ENCODE measurements at places on chromosomes 11 and 22. TPM values are rescaled to one million over a fixed set of nuclear protein-coding genes. Genes with fewer than 3 reads are reported as not detected.

DNA sequence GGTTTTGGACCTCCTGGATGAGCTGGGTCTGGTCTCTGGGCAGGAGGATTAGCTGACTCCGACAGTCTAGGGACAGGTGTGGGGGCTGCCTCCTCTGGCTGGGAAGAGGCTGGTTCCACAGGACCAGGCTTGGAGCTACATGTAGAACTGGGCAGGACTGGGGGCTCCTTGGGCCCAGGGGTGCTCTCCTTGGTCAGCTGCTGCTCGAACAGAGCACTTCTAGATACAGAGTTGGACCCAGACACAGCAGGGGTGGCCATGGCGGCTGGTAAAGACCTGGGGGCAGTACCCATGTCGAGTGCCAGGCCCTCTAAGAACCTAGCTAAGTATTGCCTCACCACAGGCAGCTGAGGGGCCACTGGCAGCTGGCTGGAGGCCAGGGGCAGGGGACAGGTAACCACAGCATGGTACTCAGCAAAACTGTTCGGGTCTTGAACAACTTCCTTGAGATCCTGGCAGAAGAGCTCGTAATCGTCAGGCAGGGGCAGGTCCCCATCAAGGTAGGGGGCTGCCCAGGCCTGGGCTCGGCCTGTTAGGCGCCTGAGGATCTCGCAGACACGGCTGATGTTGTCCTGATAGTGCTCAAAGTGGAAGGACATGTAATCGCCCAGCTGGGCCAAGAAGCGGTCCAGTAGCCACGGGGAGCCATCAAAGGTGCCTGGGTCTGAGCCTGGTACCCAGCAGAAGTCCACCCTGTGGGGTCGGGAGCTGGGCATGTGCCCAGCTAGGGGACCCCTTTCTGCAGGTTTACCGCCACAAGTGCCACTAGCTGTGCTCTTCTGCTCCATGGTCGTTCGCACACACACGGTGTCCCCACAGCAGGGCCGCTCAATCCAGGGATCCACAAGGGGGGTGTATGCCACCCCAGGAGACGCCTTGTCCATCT lies 3.1 kb downstream of the GNB1L start:
- H3K27me3 ChIP-seq = no peaks in the 10 kb centered on the region
- H3K4me1 ChIP-seq = peaks cover 24% of the 10 kb centered on the region
- peaks cover 48% of the 10 kb centered on the region for H3K36me3 ChIP-seq
- DNase-seq = no peak

DNA sequence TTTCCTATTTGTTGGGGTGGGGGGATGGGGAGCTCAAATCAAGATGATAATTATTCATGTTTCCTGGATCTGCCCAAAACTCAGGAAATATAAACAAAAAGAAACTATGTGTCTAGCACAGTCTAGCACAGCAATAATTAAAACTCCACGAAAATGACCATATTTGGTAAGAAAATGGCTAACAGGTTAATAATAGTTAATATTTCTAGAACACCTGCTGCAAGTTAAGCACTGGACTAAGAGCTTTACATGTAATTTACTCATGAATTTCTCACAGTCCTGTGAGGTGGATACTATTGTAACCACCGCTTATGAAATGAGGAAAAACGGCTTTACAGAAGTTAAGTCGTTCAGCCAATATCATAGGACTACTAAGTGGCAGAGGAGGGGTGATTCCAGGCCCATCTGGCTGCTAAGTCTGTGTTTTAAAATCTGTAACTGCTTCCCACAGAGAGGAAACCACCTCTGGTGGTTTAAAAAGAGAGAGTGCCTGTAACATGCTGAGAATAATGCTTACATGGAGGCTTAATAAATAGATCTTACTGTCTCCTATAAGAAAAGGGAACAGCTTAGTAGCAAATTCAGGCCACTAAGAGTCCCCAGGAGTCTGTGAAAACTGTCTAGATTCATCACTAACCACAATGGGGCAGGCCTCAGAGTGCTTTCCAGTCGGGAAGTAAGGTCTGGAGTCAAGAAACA lies 11.0 kb upstream of the AMOTL1 start:
- H3K27ac ChIP-seq = no peak overlapping the region
- no peaks in the 10 kb centered on the region for H3K36me3 ChIP-seq
- DNase-seq = no peak
- no peaks in the 10 kb centered on the region for H3K4me1 ChIP-seq
- peaks cover 21% of the 10 kb centered on the region for H3K27me3 ChIP-seq
- no peak overlapping the region for H3K4me3 ChIP-seq

GRCh38 chr22:23156286-23156685 lies 11.0 kb downstream of the RAB36 start:
- no peak overlapping the region for H3K4me3 ChIP-seq
- no peaks in the 10 kb centered on the region for H3K4me1 ChIP-seq
- H3K27ac ChIP-seq = no peak overlapping the region
- DNase-seq = no peak

The OR52I2 gene
- total RNA-seq = not detected

GRCh38 chr11:121656328-121657090 lies 203.7 kb upstream of the SORL1-AS1 start:
- H3K27ac ChIP-seq = no peak overlapping the region
- peaks cover 8% of the 10 kb centered on the region for H3K4me1 ChIP-seq
- DNase-seq = no peak

The C22orf15 gene
- total RNA-seq = 0.52 TPM

GRCh38 chr22:22712666-22713365 lies 68.4 kb downstream of the GGTLC2 start:
- no peak overlapping the region for H3K27ac ChIP-seq
- no peak for DNase-seq
- no peaks in the 10 kb centered on the region for H3K36me3 ChIP-seq
- H3K27me3 ChIP-seq = peaks cover 2% of the 10 kb centered on the region
- H3K4me3 ChIP-seq = no peak overlapping the region

GRCh38 chr11:119019996-119020395 lies 1.4 kb downstream of the TRAPPC4 start:
- H3K36me3 ChIP-seq = peaks cover 83% of the 10 kb centered on the region

DNA sequence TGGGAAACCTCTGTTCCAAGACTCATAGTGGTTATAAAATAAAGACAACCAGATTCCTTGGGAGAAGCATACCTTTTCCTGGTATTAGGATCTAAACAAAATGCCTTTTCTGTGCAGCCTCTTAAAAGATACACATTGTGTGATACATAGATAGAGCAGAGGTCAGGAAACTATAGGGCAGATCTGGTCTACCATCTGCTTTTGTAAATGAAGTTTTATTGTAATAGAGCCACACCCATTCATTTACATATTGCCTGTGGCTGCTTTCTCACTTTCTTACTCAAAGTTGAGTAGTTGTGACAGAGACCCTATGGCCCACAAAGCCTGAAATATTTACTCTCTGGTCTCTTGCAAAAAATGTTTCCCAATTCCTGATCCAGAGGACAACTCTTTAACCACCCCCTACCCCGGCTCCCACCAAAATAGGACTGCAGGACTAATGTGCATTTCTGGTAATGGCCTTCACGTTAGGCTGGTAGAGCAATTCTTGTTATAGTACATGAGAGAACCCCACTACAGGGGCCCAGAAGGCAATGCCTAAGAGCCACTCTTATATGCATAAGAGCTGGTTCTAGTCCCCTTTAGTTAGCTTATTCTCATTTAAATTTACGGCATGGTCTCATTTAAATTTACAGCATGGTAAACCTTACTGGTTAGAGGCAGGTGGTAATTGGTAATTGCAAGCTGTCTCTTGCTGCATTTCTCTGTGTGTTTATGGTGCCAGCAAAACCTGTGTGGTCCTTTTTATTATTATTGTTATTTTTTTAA lies 76.8 kb upstream of the YWHAH start:
- DNase-seq = no peak
- peaks cover 4% of the 10 kb centered on the region for H3K4me1 ChIP-seq
- H3K4me3 ChIP-seq = no peak overlapping the region
- no peak overlapping the region for H3K27ac ChIP-seq
- H3K36me3 ChIP-seq = peaks cover 17% of the 10 kb centered on the region

GRCh38 chr11:86041975-86042378 lies 26.9 kb downstream of the PICALM start:
- H3K36me3 ChIP-seq = peaks cover 41% of the 10 kb centered on the region
- no peaks in the 10 kb centered on the region for H3K27me3 ChIP-seq
- H3K27ac ChIP-seq = peak overlapping the region; percentile 50
- H3K4me1 ChIP-seq = peaks cover 57% of the 10 kb centered on the region
- peak overlapping the region; percentile 7 for H3K4me3 ChIP-seq
- DNase-seq = peak; percentile 27

The ARHGAP20 gene
- not detected for total RNA-seq

The ACTN3 gene
- 0.07 TPM for total RNA-seq

DNA sequence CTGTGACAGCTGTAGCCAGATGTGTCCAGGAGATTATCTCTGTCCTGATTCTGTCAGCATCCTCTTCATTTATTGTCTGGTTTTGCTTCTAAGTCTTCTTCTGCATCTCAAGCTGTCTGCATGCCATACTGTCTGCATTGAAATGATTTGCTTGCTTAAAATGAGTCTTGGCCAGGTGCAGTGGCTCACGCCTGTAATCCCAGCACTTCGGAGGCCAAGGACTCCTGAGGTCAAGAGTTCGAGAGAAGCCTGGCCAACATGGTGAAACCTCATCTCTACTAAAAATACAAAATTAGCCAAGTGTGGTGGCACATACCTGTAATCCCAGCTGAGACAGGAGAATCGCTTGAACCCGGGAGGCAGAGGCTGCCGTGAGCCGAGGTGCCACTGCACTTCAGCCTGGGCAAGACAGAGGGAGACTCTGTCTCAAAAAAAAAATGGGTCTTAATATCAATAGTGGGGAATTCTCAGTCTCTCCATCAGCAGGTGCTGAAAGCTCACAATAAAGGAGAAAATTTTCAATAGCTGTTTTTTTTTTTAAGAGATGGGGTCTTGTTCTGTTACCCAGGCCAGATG lies 39.2 kb upstream of the AMPD3 start:
- no peak overlapping the region for H3K4me3 ChIP-seq
- H3K27me3 ChIP-seq = peaks cover 32% of the 10 kb centered on the region
- no peak overlapping the region for H3K27ac ChIP-seq
- no peaks in the 10 kb centered on the region for H3K36me3 ChIP-seq
- peaks cover 15% of the 10 kb centered on the region for H3K4me1 ChIP-seq

DNA sequence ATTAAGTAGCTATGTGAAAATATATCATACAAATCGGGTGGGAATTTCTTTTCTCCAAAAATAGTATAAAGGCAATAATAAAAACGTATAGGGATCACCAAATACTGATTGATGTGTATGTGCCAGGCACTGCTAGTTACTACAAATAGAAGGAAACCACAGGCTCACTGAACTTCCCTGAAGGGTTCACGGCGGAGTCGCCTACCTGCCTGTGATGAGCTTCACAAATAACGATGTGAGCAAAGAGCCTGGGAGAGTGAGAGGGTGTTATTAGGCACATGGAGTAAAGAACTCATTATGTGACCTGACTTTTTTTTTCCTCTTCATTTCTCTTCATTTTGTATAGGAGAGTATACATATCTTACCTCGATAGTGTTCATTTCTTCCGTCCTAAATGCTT lies 36.0 kb upstream of the L3MBTL2 start:
- peaks cover 71% of the 10 kb centered on the region for H3K36me3 ChIP-seq
- no peaks in the 10 kb centered on the region for H3K4me1 ChIP-seq
- H3K4me3 ChIP-seq = no peak overlapping the region
- H3K27me3 ChIP-seq = no peaks in the 10 kb centered on the region

The SLC35E4 gene
- total RNA-seq = 8.3 TPM

DNA sequence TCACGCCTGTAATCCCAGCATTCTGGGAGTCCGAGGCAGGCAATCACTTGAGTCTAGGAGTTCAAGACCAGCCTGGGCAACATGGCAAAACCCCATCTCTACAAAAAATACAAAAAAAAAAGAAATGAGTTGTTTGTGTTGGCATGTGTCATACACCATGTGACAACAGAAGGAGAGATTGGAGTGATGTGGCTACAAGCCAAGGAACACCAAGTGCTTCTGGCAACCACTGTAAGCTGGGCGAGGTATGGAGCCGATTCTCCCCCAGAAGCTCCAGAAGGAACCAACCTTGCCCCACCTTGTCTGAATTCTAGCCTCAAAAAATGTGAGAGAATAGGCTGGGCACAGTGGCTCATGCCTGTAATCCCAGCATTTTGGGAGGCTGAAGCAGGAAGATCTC lies 39.1 kb upstream of the SLC35C1 start:
- no peaks in the 10 kb centered on the region for H3K4me1 ChIP-seq
- H3K27me3 ChIP-seq = peaks cover 13% of the 10 kb centered on the region
- H3K36me3 ChIP-seq = no peaks in the 10 kb centered on the region
- no peak for DNase-seq
- no peak overlapping the region for H3K4me3 ChIP-seq

Measured in activated T-helper 2 cell treated with anti-CD3 and anti-CD28 coated beads, Interferon-gamma antibody, Interleukin-2, Interleukin-4, amounts not matched to agents 10 μg/mL and 5 μg/mL and 100 μg/mL, durations not matched to agents 14 hours and 24 hours and 36 hours (primary cell).